AG08395 (cell line): ENCODE measurements at places on chromosomes 5 and 9.

DNA sequence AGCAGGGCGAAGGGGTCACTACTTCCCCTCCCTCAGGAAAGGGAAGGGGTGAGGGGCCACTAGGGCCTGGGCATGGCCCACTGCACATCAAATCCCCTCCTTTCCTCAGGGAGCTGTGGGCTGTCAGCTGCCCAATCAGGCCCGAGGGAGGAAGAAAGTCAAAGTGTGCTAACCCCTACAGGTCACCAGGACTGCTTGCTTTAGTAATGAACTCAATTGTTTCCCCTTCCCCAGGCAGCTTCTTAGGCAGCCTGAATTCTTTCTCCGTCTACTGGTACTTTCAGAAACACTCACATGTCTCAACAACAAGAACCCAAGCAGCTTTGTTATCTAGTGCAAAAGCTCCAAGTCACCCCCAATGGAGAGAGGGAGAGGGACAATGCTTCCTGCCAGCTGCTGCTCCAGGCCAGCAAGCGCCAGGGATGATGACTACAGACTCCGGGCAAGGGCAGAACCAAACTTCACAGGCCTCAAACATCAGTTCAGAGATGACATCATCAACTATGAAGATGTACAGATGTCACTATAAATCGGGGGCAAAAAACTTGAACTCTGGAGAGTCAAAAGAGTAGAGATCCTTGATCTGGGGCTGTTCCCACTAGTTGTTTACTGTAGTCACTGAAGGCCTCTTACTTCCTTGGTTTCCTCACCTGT, 100.7 kb downstream of the SLIT3 start:
- peak; percentile 36 for DNase-seq

DNA sequence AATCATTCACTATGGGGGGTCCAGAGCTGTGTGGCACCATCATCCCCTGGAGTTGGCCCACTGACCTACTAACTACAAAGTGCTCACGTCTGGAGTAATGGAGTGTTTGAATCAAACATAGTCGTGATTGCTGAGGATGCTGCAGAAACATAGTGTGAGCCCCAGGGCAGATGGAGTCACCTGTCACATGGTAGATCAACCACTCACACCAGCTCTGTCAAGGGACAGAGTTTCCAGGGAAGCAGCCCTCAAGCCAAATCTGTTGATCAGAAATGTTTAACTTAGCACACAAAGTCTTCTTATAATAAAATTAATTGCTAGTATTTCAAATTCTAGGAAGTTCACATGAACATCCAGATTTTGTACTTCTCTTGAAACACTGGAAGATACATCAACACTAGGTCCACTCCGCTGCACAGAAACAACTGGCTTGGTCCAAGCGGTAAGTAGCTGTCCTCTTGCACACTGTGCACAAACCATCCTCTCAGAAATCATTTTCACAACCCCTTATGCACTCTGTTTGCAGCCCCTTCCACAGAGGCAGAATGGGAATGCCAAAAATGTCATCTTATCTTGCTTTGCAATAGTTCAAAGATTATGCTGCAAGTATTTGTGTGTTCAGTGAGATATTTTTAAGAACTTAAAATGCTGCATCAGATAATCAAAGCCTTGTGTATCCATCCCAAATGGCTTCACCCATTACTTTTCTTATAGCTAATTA, 191.0 kb downstream of the EPB41L4A start:
- no peak for DNase-seq

DNA sequence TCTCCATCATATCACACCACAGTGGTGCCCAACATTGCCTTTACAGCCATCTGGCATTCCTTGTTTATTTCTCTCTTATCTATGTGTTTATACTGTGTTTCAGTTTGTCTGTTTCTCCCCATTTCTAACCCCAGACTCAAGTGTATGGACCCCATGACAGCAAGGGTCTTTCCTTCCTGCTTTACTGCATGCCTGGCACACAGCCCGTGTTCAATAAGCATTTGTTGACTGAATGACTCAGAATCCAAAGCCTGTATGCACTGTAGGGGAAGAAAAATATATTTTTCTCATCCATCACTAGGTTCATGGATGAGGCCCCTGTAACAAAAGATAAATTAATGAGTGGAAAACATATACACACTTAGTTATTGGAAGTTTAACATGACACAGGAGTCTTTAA, 190.8 kb upstream of the SEMA6A start:
- no peak for DNase-seq

DNA sequence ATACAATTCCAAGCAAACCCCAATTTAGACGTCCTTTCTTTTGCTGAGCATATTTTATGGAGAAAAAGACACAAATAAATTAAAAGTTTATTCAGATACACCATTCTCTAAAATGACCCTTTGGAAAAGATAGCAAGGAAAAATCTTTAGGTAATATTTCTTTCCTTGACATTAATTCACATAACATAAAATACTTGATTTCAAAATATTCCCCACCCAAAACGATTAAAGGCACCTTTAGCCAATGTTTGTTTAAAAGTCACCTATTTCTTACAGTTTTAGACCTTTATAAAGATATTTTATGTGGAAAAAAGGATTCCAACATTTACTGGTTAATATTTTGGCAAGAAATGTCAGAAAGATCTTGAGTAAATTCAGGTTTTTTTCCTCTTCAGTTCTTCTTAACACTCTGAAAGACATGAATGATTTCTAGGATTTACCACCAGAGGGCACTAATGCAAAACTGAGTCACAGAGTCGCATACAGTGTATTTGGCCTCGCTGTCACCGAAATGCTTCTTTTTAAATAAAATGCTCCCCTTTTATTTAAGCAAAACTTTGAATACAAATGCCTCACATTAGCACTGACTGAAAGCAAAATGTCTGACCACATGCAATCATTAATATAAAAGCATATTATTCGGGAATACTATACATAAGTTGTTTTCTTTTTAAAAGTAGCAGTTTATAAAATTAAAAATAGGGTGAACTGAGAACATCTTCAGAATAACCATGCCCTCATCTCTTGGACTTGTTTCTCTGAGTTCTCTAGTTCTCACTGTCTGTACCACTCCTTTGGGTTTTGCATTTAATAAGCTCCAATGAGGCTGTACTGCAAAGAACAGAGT, 122.5 kb downstream of the SLC1A3 start:
- DNase-seq = peak; percentile 67

DNA sequence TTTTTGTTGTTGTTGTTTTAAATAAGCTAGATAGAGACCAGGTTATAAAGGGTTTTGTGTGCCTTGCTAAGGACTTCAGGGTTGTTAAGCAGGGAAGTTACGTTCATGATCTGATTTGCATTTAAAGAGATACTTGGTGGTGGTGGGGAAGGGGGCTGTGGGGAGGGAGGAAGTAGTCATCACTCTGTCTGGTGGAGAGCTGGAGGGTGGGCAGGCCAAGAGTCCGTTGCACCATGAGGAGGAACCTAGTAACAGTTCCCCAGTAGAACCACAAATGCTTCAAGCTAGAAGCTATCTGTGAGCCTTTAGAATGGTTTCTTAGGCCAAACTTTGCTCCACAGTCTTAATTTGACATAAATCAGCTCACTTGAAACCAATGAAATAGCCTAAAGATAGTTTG, 18.7 kb upstream of the ROPN1L start:
- no peak for DNase-seq

DNA sequence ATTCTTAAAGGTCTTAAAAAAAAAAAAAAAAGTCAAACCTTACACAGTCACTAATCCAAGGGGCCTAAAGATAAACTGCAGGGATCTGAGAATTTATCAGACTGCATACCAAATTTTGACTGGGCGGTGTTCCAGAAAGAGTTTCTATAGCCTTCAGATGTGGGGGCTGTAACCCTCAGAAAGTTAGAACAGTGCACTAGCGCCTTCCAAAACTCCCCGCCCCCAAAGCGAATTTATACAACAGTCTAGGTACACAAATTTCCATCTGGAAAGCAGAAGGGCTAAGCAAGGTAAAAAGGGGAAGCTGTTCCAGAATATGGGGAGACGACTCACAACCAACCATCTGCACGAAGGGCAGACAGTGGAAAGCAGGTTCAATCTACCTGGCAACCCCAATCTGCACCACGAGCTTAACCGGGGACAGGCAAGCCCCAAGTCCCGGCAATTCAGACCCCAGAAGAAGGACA, 813 bp downstream of the ERMP1 start:
- no peak for DNase-seq

DNA sequence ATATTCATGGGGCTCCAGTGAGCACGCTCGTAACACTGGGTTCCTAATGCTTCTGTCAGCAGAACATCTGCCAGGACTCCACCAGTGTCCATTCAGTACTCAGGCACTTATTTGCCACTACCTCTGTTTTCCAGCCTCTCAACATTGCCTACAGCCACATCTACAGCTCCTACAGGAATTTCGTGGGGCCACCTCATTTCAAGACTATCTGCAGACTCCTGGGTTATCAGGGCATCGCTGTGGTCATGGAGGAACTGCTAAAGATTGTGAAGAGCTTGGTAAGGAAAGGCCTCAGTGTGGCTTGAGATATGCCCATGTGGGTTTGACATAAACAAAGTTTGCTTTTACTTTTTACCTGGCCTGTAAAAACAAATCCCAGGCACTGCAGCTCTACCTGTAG, 92.9 kb downstream of the CYFIP2 start:
- DNase-seq = no peak

DNA sequence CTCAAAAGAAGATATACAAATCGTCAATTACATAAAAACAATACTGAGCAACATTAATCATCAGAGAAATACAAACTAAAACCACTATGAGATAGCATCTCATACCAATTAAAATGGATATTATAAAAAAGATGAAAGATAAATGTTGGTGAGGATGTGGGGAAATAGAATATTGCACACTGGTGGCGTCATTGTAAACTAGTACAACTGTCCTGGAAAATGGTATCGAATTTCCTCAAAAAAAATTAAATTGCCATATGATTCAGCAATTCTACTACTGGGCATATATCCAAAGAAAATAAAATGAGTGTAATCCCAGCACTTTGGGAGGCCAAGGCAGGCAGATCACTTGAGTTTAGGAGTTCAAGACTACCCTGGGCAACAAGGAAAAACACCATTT, 326.0 kb upstream of the FTMT start:
- DNase-seq = no peak

DNA sequence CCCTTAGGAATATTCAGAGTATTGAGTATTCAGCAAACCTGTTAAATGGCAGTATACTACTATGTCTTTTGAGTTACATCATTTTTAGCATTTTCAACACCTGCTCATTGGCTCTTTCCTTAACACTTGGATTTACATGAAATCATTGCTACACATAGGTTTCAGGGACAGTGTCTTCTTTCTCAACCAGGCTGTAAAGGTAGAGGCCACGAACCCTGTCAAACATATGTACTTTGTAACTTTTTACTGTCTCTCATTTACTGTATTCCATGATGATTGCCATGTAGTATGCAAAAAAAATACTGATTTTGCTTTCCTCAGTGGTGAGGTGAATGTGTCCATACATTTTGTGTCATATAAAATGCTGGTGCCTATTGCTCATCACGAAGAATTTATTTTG, 264.4 kb downstream of the SLCO4C1 start:
- DNase-seq = no peak

DNA sequence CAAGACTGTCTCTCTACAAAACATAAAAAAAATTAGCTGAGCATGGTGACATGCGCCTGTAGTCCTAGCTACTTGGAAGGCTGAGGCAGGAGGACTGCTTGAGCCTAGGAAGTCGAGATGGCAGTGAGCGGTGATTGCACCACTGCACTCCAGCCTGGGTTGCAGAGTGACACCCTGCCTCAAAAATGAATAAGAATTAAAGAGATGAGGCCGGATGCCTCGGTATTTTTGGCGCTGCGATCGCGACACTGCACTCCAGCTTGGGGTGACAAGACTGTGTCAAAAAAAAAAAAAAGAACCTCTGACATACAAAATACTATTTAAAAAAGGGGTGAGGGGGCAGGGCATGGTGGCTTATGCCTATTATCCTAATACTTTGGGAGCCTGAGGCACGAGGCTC, 7.3 kb downstream of the GPBP1 start:
- DNase-seq = no peak

- no peak for DNase-seq
These were observed 202.4 kb upstream of the ZNF608 start for GRCh38 chr5:124948754-124949275.

DNA sequence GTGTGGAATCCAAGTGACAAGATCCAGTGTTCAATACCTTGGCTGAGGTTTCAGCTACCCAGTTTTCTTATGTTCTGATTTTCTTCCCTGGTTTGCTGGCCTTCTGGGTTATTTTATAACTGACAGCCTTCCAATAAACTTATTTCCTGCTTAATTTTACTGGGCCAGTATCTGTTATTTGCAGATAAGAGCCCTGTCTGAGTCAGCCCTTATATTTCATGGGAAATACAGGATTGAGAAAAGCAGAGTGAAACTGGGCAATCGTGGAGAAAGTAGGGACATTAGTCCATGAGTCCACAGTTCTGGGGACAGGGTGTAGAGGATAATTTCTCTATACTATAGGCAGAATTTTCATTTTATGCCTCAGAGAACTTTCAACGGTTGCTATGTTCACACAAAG, 32.3 kb downstream of the TMEM167A start:
- DNase-seq = no peak

DNA sequence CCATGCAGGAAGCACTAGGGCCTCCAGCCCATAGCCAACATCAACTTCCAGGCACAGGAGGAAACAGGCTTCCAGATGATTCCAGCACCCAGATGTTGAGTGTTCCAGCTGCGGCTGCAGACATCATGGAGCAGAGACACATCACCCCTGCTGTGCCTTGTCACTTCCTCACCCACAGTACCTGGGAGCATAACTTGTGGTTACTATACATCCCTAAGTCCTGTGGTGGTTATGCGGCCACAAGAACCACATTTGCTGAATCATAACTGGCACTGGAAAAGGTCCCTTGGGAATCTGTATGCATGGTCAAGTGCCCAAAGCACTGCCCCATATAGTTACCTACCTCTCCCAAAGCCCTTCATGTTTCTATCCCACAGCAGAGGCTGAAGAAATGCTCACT, 56.6 kb downstream of the WHRN start:
- DNase-seq = peak; percentile 48

- no peak for DNase-seq
These were observed 196.2 kb downstream of the RGS3 start for GRCh38 chr9:113659740-113660139.

GRCh38 chr5:111411301-111411700, 101.0 kb downstream of the STARD4 start:
- no peak for DNase-seq

- DNase-seq = peak; percentile 71
These were observed 52.8 kb downstream of the CAST start for GRCh38 chr5:96714951-96715451.

- DNase-seq = no peak
These were observed 10.0 kb upstream of the ACTBL2 start for GRCh38 chr5:57492632-57493031.

- DNase-seq = no peak
These were observed 23.1 kb downstream of the SMAD5 start for GRCh38 chr5:136155761-136156160.
